Renal pelvis (tissue), 12 donors: ENCODE measurements at places on chromosomes 7 and 10. TPM values are rescaled to one million over a fixed set of nuclear protein-coding genes. Genes with fewer than 3 reads are reported as not detected.

DNA sequence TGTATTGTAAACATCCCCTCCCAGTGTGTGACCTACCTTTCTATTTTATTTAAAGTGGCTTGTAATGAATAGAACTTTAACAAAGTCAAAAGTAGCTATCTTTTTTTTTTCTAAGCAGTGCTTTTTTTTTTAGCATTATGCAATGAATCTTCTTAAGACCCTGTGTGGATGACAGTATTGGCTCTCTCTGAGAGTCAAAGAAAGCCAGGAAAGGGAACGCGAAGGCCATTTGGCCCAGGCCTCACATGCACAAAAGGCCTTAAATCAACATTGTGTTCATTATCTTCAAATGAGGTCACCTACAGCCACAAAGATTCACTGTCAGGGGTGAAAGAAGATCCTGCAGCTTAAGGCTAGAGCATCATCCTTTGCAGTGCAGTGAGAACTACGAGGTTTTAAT, 721.5 kb downstream of the GRID1 start:
- no peak for DNase-seq

- DNase-seq, result no peak
Observed at GRCh38 chr10:75197066-75197465, 13.5 kb upstream of the VDAC2 start.

- DNase-seq, result no peak
Observed at GRCh38 chr10:123537188-123537961, 128.8 kb upstream of the GPR26 start.

DNA sequence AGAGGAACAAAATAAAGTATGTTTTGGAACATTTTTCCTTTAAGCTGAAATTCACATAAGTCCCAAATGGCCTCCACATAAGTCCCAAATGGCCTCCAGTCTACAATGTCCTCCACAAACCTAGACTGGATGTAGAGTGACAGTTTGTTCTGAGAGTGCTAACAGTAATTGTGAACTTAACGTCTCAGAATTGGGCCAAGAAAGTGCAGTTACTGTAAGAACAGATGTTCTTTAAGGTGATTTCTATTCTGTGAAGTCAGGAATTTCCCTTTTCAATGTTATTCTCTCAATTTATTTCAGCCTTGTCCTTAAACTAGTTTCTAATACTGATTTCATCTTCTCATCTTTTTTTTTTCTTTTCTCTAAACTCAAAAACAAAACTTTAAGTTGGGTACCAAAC, 188.7 kb upstream of the SEMA3E start:
- DNase-seq, result no peak

DNA sequence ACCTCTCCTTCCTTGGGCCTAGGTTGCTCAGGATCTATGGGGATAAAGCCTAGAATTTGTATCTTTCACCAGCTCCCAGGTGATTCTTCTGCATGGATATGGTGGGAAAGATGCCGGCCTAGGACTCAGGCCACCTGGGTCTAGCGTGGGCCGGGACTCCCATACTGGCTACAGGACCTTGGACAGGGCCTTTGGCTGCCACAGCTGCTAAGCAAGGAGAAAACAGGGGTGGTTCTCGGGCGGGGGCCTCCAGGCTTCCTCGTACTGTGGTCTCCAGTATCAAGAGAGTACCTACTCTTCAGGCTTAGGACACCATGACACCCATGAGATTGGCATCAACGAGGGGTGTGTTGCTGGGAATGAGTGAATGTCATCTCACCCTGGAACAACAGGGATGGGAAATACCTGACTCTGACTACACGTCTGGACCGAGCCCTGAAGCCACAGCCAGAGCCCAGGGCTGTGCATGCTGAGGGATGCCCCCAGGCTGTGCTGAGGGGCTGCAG, 120.3 kb upstream of the ADAM12 start:
- DNase-seq, result peak; percentile 23

DNA sequence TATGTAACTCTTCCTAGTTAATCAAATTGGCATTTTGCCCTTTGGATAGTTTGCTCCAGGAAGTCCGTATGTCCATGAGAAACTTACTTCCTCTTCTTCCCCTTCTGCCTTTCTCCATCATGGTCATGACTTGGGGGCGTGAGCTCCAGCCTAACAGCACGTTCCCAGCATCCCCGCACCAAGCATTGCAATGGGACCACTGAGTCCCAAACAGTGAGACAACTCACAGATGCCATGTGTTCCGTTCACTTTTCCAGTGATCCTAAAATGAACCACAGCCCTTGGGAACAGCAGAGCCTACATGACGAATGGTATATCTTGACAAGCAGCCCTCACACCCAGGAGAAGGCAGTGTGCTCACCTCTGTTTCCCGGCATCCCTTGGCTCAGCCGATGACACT, 10.7 kb downstream of the BTBD16 start:
- no peak for DNase-seq

GRCh38 chr10:24886290-24886680, 66.1 kb downstream of the PRTFDC1 start:
- DNase-seq, result peak; percentile 39

The NKX1-2 gene
- not detected for polyA plus RNA-seq
